Activated naive CD4-positive, alpha-beta T cell treated with Interleukin-2 at 50 U/mL for 16 hours (primary cell): ENCODE measurements at places on chromosomes 5 and 9.

DNA sequence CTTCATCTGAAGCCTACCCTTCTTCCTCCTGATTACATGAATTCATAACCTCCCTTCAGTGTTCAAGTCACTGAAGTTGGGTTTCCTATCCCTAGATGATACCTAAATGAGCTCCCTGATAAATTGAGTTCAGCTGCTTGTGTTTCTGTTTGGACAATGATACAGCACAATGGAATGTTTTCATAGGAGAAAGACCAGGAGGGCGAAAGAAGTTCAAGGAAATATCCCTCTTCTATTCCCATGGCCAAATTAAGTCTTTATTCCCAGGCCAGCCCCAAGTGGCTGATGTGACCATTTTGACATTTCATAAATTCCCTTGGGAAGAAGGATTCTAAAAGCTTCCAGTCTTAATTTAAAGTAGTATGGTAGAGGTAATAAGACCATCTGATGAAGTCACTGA lies 555.8 kb upstream of the CLINT1 start:
- DNase-seq = no peak

GRCh38 chr5:14676320-14676719 lies 11.8 kb downstream of the OTULIN start:
- DNase-seq = peak; percentile 28

DNA sequence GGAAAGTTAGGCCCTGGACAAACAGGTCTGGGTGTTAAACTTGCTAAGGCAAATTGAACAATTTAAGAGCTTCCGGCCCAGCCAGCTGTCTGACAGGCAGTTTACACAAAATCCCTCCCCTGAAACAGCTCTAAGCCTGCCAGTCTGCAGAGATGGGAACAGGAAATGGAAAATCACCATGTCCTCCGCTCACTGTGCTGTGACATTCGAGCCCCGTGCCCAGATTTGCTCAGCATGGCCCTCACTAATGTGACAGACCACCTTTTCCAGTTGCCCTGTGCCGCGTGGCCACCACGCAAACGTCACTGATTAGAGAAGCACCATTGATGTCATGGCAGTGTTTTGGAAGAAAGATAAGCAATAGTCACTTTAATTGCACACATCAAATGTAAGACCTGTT lies 41.0 kb downstream of the CCNJL start:
- no peak for DNase-seq

- no peak for DNase-seq
Observed at GRCh38 chr9:18360005-18360404, 113.9 kb upstream of the ADAMTSL1 start.

GRCh38 chr5:80797428-80798024 lies 142.7 kb upstream of the DHFR start:
- no peak for DNase-seq

DNA sequence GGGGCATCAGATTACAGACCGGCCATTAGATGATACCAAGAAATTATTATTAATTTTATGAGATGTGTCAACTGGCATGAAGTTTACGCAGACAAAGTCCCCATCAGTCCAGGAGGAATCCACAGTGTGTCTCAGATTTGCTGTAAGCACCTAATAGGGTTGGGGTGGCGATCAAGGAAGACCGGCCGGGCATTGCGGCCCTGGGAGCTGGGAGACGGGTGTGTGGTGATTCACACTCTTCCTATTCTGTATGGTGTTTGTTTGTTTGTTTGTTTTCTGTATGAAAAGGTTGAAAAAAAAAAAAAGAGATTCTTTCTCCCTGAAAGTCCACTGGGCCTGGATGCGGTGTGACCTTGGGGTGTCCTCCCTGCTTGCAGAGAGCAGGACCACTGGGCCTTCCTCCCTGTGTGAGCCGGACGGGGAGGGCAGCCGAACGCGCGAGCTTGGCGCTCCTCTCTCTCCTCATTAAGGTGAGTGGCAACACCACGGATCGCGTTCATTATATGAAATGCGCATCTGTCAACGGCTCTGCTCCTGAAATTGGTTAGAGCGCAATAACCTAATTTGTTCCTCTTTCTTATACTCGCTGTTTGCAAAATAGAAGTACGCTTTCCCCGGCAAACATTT lies 15.1 kb downstream of the RASGEF1C start:
- DNase-seq = no peak

- DNase-seq = no peak
Observed at GRCh38 chr5:14913096-14913495, 41.5 kb upstream of the ANKH start.

GRCh38 chr5:80083101-80083890 lies 48.1 kb downstream of the THBS4 start:
- peak; percentile 9 for DNase-seq

DNA sequence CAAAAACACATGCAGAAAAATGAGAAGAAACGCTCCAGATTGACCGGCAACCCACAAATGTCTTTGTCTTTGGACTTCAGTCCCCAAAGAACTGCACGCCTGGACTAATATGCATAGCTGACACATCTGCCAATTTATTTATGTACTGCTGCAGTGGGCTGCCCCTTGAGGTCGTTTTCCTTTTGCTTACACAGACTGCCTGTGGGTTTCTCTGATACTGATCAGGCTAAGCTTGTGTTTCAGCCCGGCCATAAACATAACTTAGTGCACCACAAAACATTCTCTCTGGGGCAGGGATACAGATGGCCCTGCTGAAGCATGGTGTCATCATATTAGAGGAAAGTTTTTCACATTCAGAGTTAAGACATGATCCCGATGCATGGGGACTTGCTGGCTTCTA lies 75.4 kb downstream of the NUDT12 start:
- DNase-seq = no peak

DNA sequence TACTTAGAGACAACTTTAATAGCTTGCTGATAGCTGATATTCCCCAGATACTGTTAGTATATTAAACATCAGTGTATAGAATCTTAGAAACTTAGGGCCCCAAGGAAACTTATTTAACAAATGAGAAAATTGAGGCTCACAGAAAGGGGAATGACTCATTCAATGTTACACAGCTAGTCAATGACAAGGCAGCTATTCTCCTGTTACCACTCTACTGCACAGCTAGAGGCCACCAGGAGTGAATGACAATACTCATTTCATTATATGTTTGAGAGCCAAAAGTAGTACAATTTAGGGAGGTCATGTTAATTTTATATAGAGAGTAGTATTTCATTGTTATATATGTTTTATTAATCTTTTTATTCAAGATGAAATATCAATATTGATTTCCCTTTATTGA lies 33.2 kb upstream of the PCDHB1 start:
- DNase-seq = no peak

DNA sequence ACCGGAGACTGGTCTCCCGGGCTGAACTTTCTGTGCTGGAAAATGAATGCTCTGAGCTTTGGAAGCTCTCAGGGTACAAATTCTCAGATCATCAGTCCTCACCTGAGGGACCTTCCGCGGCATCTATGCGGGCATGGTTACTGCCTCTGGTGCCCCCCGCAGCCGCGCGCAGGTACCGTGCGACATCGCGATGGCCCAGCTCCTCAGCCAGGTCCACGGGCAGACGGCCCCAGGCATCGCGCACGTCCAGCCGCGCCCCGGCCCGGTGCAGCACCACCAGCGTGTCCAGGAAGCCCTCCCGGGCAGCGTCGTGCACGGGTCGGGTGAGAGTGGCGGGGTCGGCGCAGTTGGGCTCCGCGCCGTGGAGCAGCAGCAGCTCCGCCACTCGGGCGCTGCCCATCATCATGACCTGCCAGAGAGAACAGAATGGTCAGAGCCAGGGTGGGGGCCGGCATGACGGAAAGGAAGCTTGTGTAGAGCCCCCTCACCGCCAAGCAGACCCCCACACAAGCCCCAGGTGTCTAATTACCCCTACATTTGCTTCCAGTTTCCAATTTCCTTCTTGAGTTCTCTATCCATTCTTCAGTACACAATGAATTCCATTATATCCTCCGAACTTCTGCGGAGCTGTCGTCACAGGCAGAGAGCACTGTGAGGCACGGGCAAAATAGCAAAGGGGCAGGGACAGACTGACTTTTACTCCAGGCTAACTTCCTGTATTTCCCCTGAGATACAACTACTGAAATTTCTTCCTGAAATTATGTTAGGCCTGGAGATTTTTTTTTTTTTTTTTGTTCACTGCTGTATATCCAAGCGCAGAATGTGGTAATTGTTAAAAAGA lies 23.2 kb downstream of the CDKN2A start:
- no peak for DNase-seq

- DNase-seq = no peak
Observed at GRCh38 chr9:88737031-88737430, 202.1 kb downstream of the NXNL2 start.

DNA sequence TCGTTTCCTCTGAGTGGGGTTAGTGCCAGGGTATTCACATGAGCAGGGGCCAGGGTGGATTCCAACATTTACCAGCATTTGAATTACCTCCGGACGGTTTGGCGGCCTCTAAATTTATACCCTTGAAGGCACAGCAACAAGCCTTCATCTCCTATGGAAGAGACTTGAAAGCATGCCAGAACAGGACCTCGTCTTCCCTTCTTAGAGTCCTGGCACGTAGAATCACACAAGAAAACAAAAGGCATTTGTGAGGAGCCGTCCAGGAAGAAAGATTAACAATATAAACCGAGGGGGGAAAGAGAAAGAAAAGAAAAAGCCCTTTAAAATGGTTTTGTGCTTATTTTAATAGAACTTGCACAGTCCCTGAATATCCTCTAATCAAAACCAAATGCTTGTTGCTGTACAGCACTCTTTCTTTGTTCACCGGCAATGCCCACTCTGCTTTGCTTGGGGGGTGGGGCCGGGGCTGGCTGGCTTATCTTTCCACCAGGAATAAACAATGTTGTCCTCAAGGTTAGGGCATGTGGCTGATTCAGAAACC lies 575.8 kb upstream of the ZNF462 start:
- no peak for DNase-seq

GRCh38 chr5:175696139-175696854 lies 38.4 kb downstream of the HRH2 start:
- peak; percentile 72 for DNase-seq

- no peak for DNase-seq
Observed at GRCh38 chr5:89187883-89188465, 305.0 kb upstream of the MEF2C start.

GRCh38 chr5:133520062-133520461 lies 92.3 kb downstream of the FSTL4 start:
- DNase-seq = no peak

DNA sequence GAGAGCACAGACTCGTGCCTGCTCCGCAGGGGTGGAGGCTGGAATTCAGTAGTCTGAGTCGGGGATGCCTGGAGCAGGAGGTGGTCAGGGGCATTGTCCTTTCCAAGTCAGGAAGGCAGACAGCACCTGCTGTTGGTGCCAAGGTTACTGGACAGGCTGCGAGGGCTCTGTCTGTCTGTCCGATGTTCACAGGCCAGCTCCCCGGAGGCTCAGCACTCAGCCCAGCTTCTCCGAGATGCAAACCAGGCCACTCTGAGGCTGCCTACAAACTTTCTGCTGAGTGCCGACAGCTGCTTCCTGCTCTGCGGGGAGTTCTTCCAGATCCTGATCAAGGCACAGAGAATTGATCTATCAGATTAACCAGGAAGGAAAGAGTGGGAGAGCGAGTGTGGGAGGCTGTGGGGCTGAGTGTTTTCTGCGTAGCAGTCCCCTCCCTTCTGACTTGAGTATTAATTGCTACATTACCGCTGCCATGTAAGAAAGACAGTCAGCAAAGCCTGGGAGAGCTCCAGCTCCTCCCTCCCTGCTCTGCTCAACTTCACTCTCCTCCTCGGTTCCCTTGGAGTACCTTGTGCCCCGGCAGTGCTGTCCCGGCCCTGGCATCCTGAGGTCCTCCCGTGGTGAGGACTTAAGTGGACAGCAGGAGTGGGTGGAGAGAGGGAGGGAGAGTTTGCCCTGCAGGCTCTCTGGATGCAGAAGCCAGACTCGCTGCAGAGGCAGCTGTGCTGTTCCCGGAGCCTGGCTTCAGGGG lies 36.0 kb downstream of the KCNMB1 start:
- no peak for DNase-seq

DNA sequence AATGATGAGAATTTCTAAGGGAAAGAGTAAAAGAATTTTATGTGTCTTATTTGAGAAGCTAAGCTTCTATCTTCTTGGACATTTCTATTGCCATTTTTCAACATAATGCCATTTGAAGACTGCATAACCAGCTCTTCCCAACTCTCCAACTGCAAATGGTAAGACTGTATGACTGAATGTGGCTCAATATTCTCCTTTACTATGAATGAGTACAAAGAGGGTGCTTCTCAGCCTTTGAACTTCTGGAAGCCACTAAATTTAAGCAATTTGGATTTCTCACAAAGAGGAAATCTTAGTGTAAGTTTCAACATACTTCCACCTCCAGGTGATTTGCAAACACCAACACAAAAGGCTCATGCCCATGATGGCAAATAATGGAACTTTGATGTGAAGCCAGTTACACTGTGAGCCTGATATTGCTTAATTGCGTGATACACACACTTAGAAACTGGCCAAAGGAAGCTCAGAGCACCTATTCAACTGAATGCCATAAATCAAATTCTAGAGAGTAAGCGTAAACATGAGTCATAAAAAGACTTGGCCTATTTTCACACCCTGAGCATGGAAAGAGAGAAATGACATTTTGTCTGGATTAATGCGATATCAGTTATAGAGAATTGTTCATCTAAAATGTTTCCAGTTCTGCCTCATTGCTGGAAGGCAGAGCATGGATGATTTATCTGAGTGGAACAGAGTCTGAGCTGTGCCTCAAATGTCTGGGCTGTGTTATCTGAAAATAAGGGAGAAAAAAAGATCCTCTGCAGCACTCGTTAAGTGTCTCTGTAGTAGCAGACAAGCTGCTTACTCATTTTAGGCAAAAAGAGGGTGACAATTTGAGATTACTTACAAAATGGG lies 145.3 kb downstream of the PLK2 start:
- no peak for DNase-seq

DNA sequence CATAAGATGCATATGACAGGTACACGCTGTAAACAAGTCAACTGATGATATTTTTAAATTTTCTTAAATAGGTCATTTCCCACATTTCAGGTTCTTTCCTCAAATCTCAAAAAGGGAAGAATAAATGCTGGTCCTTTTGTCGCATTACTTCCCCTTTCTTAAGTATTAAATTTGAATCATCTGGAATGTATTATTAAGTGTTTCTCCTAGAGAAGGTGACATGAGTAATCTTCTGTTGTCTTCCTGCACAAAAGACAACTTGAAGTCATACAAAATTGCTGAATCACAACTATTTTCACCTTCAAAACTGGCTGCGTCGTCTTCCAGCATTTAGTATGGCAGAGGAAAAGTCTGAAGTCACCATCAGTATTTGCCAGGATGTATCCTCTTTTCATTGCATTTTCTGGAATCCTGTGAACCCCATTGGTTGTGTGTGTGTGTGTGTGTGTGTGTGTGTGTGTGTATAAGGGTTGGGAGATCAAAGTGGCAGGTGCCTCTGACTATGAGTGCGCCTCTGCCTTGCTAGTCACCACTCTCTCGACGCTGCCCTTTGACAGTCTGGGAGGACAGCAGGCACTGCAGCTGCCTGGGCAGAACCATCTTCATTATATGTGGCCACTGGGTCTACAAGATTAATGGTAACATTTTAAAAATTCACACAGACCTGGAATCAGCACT lies 86.9 kb downstream of the MVB12B start:
- DNase-seq = no peak

DNA sequence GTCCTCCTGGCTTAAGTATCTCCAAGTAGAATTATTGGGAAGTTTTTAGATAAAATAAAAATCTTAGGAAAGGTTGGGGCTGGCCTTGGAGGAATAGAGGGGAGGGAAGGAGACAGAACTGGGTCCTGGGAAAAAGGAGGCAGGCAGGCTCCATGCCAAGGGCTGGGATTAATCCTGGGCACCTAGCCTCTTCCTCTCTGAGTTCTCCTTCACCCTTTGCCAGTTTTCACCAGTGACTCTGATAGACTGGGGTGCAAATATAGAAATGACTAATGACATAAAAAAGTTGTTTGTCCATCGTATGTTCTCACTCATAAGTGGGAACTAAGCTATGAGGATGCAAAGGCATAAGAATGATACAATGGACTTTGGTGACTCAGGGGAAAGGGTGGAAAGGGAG lies 81.9 kb downstream of the RMI1 start:
- no peak for DNase-seq
